Activated CD4-positive, alpha-beta T cell treated with anti-CD3 and anti-CD28 coated beads for 4 hours (primary cell): ENCODE measurements at places on chromosomes 4 and X.

- DNase-seq, result no peak
Measured at GRCh38 chrX:66677430-66677829, 38.6 kb upstream of the EDA2R start.

GRCh38 chrX:46554942-46555341, 9.7 kb upstream of the ZNF674 start:
- no peak for DNase-seq

DNA sequence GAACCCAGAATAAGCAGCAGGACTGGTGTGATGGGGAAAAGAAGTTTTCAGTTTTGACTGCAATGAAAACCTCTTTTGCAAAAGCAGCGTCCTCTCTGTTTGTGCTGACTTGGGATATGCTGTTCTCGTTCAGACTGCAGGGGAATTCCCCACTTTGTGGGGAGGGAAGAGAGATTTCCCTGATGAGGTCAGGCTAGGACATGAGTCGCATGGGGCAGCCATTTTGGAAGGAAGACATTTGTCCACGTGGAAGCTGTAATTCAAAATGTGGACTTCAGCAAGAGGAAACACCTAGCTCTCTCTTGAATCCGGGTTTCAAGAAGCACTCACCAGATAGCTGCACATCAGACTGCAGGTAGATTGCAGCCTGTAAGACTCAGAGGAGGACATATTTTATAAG, 39.3 kb downstream of the ING2 start:
- no peak for DNase-seq

- no peak for DNase-seq
Measured at GRCh38 chr4:129394635-129395034, 298.7 kb downstream of the C4orf33 start.

- no peak for DNase-seq
Measured at GRCh38 chrX:45347877-45348276, 147.2 kb upstream of the DIPK2B start.

- DNase-seq, result no peak
Measured at GRCh38 chr4:129532573-129532972, 436.6 kb downstream of the C4orf33 start.

- peak; percentile 19 for DNase-seq
Measured at GRCh38 chr4:18593297-18594002, 571.9 kb upstream of the LCORL start.

DNA sequence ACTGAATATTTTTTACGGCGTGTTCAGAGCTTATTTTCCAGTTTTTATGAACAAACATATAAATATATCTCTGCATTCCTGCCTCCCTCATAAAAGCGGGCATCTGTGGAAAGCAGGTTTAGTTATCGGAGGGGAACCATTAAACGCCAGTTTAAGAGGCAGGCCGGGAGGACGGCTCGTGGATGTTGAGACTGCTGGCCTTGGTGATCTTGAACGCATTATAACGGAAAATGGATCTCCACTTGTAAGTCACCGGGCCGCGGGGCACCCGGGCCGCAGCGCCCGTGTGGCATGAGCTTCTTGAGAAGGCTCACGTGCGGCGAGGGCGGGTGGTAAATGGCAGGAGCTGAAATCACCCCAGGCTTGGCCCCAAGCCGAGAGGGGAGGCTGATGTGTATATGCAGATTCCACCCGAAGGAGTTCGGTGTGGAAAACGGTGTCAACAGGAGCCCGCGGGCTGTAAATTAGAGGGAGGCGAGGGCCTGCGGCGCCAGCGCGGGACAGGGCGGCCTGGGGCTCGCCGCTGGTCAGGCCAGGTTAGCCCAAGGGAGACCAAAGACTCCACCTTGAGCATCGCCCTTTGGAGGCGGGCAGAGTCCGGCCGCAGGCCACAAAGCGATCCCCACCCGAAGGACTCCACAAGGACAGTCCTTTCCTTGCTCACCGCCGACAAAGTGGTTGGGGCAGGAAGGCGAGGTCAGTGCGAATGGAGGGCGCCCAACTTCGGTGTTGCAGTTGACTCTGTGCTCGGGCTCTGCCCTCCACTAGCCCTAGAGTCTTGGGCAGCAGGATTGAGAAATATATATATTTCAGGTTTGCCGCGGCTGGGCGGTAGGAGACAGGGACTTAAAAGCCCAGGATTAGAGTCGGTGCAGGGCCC, 1.3 kb upstream of the HAND2 start:
- DNase-seq, result no peak

DNA sequence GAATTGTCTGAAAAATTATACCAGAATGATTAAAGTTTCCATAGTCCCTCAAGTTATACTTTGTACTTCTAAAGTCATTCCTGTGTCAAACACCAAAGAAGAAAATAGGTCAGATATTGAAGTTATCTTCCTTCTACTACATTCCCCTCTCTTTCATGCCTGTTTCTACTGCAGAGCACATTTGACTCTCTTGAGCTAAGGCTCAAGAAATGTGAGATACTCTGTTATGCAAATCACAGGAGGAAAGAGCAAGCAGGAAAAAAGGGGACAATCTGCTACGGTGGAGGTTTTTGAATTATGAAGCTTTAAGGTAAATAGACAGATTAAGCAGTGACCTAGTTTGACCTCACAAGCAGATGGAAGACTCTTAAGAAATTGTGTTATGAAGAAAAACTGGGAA, 198.9 kb upstream of the LDB2 start:
- DNase-seq, result no peak

DNA sequence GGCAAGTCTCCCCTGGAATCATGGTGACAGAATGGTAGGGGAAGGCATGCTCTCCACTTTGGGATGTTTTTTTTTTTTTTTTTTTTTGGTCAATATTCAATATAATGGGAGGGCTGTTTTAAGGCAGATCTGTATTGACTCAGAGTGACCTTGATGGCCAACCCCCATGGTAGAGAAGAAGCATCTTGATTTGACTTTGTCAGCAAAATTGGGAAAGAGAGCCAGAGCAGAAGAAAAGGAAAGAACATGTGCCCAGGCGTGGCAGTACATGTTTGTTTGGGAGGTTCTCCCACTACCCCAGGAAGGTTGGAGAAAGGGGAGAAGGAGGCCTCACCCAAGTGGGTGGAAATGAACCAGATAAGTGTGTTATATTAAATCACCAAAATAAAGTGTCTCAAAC, 62.2 kb upstream of the TBC1D9 start:
- no peak for DNase-seq

GRCh38 chrX:15434205-15434604, 50.0 kb upstream of the VEGFD start:
- no peak for DNase-seq

GRCh38 chrX:3963980-3964379, 250.5 kb upstream of the PRKX start:
- DNase-seq, result no peak

GRCh38 chrX:15631637-15632036, 30.9 kb upstream of the ACE2 start:
- DNase-seq, result no peak

GRCh38 chr4:1717129-1718094, 3.7 kb downstream of the TMEM129 start:
- no peak for DNase-seq

GRCh38 chr4:106063009-106063408, 167.7 kb downstream of the NPNT start:
- DNase-seq, result no peak

DNA sequence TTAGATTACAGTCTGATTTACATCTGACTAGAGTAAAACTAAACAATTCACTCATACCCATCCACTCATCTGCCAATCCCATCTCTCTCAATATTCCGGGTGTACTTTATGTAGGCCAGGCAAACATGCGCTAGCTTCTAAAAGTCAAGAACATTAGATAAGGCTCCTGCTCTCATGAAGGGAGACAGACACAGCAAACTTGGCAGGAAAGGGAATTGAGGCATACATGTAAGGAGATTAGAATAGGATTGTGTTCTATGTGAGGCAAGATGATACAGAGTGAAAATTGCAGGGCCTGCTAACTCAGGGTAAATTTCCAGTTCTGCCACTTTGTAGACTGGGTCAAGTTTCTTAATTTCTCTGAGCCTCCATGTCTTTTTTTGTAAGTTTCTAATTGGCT, 135.8 kb downstream of the CDS1 start:
- DNase-seq, result no peak

DNA sequence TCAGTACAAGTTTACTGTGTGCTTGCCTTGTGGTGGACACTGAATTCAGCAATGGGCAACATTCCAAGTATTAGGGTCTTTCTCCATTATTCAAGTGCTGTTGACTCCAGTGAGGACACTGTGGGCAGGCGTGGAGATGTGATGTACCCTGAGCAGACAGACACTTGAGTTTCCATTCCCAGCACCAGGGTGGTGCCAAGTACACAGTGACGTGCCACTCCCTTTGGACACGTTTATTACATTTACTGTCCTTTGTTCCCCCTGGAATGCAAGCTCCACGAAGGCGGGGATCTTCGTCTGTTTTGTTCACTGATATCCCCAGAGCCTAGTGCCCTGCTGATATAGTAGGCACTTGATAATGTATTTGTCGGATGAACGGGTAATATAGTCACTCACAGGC, 130.6 kb upstream of the STX18 start:
- no peak for DNase-seq

DNA sequence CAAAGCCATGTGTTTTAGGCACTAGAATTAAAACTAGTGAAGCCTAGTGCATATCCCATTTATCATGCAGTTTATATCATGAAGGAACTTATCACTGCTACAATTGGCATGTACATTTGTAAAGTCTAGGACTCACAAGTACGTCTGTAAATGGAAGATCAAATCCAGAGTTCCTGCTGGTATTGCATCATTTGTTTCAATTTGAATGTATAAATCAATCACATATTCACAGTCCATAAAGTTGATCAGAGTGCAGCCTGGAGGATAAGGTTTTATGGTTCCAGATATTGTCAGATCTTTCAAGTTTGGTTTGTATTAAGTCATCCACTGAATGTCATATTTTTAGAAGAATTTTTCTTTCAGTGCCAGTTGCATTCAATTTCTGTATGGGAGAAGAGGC, 32.6 kb upstream of the PDE5A start:
- no peak for DNase-seq

GRCh38 chrX:46311581-46312120, 233.6 kb downstream of the ZNF674 start:
- DNase-seq, result no peak

GRCh38 chr4:158176108-158176507, 3.3 kb upstream of the GASK1B start:
- no peak for DNase-seq

GRCh38 chrX:46823481-46823880, 13.4 kb upstream of the RP2 start:
- DNase-seq, result no peak

DNA sequence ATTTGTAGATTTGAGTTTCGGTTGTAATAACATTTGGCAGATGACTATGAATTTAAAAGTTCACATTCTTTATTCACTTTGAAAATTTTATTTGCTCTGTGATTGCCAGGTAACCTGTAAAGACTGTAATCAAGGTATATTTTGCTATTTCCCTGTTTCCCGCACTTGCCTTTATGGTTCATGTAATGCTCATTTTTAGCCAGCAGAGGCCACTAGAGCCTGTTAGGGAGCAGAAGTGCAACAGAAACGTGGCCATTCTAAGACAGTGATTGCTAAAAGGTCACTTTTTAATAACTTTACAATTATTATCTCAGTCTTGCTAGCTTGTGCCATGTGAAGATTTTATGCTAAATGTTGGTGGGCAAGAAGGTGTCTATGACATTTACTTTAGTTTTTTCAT, 12.4 kb downstream of the YIPF6 start:
- DNase-seq, result peak; percentile 53

DNA sequence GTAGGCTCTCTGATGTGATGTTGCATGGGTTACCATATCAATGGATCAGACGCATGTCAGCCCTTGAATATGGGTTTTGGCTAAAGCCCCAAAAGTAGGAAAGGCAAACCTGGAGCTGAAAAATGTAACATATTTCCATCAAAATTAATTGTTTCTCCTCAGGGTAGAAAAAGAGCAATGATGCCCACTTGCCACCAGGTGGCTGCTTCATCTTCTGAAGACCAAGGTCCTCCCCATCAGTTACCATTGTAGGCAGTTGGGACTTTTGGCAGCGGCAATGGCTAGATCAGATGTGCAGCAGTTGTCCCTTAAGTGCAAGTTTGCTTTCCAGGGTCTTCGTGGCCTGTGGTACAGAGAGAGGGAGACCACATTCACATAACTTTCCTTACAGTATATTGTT, 118.2 kb downstream of the NAF1 start:
- DNase-seq, result no peak

DNA sequence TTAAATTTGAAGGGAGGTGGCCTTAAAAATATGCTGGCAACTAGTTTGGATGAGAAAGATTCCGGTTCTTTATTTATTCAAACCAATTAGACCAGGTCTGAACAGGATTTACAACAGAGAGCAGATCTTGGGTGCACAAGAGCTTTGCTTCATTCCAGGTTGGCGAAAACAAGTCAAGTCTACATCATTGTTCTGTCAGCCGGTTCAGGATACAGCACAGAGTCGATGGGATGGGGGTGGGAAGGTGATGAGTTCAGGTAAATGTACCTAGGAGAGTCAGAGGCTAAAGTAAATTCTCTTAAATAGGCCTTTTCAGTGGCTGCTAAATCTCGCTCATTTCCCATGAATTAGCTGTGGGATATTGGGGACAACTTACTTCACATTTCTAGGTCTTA, 882 bp upstream of the STIM2 start:
- DNase-seq, result no peak

DNA sequence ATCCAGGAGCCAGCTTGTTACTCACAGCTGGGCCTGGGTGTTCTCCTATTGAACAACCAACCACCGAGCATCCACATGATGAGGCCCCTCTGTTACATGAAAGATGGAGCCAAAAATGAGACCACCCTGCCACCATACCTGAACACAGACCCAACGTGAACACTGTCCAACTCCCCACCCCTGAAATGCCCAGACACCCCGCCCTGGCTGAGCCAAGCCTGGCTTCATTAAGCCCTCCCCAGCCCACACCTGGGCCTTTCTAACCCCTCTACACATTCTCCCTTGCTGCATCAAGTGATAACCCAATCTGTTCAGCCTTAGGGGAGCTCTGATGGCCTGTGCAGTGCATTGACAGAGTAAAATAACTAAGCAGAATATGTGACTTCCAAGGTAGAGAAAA, 80.7 kb downstream of the EVC start:
- no peak for DNase-seq

- no peak for DNase-seq
Measured at GRCh38 chr4:52071791-52072546, 20.9 kb downstream of the SPATA18 start.

- no peak for DNase-seq
Measured at GRCh38 chrX:47560179-47560933, 649 bp upstream of the ARAF start.

DNA sequence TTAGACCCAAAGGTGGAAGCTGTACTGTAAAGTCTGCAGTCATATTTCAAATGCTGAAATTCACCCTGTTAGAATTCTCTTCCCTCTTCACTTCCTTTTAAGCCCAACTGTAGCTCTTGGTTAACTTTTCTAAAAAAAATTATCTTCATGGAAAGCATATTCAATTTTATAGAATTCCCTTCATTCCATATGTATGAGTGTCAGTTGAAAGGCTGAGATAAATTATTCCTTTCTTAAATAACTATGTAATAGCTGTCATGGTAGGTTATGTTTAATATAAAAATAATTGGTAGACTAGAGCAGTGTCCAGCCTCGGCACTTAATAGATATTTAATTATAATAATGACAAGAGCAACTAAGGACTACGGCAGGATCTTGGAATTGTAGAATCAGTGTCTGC, 16.8 kb upstream of the ARSH start:
- DNase-seq, result no peak

GRCh38 chr4:118742050-118742449, 56.9 kb downstream of the METTL14 start:
- DNase-seq, result no peak
